ENCODE measurements at places on chromosomes 12 and 14. TPM values are rescaled to one million over a fixed set of nuclear protein-coding genes. Genes with fewer than 3 reads are reported as not detected.

Gene TAS2R46
- 1.8 TPM for total RNA-seq

- ATAC-seq = no peak
Observed at GRCh38 chr12:65280306-65280705, 1.8 kb downstream of the MSRB3 start.

Gene MBIP
- total RNA-seq = 27.3 TPM

Gene RERG
- 1.5 TPM for total RNA-seq

Gene BMP4
- total RNA-seq = 1.1 TPM
